ENCODE measurements at places on chromosomes 2 and 18.

DNA sequence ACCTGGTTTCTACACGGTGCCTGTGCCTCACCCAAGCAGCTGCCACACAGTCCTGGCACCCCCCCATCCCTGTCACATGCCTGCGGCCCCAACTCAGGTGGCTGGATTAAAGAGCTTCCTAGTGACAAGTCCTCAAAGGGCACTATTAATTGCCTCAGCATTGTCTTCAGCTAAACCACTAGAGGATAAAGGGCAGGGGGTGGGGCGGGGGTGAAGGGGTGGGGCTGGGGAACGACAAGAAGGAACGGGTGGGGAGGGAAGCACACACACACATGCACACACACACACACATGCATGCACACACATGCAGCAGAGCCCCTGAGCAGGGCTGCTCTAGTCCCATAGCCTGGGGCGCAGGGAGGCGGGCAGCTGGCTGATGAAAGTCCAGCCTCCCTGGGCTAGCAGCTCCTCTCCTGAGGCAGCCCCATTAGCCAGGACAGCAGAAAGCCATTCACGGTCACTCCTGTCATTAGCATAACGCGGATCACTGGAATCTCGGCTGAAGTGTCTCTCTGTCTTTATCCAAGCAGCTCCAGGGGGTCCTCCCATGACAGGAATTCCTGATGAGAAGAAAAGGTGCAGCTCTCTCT is 7.4 kb upstream of the TEX261 start:
- no peak for DNase-seq

DNA sequence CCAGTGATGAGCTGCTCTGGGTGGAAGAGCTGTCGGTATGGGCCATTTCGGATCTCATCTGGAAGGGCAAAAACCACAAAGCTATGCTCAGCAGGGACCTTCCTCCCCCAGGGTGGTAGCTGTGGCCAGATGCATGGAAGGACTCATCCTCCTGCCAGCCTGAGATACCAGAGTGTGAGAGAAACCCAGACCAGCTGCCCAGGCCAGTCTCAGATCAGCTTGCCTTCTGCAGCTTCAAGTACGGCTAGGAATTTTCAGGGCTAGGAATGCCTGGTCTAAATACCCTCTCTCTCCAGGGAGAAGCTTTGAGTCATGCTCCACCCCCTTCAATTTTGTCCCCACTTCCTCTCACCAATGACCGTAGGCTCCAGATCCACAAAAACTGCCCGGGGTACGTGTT is 1.4 kb upstream of the TUBA4B start:
- no peak for DNase-seq

- no peak for DNase-seq
These were observed 5.5 kb downstream of the PDE11A start for GRCh38 chr2:178066890-178067669.

- DNase-seq = no peak
These were observed 696 bp downstream of the EMX1 start for GRCh38 chr2:72917877-72918553.

DNA sequence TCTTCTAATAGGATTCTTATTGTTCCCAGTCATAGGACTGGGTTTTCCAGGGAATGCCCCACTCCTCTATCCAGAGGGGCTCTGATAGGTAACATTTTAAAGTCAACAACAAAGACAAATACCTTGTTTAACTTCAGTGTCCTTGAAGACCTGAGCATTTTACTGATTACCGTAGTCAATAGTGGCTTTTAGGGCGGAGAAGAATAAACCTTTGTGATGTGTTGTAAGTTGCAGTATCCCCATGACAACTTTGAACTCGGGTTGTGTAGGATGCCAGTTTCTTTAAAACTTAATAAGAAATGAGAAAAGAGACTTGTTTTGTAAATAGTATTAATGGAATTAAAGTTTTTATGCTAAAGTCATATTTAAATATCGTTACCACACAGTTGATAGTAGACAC is 6.0 kb downstream of the GATA6 start:
- DNase-seq = no peak

DNA sequence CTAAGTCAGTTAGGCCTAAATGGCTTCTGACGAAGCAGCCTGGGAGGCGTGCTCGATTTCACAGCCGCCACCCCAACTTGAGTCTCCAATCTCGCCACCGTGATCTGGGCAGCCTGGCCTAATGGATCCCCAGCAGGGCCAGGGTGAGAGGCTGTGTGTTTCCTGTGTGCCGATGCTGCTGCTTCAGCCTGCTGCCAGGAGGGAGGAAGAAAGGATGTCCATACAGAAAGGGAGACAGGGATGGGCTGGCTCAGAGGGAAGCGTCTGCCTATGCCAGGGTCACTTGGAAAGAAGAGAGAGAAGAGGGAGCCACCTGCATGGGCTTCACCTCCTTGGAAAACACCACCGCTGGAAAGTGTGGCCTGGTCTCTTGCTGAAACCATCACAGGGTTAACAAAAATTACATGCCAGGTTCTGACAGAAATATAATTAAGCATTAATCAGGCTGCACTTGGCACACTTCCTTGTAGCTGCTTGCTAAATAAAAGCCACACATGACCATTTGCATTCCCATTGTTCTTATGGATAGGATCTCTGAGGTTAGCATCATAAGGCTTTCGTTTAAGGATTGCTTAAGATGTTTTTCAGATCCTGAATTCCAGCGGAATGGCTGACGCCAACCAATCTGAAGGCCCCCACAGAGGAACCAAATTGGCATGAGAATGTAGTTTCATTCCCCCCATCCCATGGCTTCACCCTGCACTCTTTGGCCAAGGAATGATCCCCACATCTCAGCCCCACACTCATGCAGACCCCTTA is 108.8 kb upstream of the SLC1A4 start:
- no peak for DNase-seq

DNA sequence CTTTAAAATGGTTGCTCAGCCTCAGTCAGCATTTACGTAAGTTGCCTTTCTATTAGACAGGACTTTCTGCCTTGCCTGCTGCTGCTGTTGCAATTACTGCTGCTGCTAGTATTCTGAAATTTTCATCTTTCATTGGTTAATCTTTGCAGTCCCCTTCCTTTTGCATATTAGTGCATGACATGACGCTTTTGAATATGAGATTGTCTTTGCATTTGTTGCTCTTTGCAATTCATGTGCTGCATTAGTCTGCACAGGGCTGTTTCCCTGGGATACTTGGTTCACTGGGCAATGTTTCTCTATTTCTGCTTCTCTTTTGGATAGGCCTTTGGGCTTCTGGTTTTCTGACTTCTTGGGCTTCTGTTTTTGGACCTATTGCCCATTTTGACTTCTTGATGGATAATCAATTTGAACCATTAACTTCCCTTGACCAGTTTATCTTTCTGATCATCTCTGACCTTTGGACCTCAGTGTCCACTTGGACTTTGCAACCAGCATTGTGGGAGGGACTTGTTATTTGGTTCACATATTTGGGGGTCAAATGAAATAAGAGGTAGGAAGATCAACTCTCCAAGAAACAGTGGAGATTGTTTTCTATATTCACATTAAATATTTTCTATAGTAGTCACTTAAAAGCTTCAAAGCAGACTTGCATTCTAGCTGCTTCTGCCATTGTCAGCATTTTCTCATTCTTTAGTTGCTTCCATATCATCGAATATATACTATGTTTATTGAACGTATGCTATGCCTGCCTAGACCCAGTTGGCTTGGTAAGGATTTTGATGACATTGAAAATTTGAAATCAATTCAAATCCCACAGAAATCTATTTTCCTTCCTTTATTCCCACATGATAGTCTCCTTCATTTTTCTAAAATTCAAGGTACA is 12.5 kb upstream of the BUB1 start:
- DNase-seq = no peak

DNA sequence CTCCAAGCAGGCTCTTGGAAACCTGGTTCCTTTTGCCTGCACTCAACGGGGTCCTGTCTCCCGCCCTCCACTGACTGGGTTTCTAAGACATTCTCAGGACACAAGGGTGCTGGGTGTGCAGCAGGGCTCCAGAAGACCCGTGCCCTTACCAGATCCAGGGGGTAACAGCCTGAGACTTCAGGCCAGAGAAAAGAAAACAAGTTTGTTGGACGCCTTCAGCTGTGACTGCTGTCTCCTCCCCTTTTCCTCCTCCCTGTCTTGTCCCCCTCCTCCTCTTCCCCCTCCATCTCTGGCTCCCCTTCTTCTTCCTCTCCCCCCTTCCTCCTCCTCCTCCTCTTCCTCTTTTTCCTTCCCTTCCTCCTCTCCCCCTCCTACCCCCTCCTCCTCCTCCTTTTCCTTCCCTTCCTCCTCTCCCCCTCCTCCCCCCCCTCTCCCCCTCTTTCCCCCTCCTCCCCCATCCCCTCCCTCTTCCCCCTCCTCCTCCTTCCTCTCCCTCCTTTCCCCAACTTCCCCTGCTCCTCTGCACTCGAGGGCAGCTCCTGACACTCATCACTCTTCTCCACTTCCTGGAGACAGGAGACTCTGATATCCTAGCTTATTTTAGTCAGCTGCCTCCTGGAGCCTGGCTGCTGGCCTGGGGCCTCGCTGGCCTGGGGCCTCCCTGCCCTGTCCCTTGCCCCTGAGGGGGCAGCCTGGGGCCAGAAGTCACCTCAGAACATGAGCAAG is 12.4 kb downstream of the ADRA2B start:
- no peak for DNase-seq

DNA sequence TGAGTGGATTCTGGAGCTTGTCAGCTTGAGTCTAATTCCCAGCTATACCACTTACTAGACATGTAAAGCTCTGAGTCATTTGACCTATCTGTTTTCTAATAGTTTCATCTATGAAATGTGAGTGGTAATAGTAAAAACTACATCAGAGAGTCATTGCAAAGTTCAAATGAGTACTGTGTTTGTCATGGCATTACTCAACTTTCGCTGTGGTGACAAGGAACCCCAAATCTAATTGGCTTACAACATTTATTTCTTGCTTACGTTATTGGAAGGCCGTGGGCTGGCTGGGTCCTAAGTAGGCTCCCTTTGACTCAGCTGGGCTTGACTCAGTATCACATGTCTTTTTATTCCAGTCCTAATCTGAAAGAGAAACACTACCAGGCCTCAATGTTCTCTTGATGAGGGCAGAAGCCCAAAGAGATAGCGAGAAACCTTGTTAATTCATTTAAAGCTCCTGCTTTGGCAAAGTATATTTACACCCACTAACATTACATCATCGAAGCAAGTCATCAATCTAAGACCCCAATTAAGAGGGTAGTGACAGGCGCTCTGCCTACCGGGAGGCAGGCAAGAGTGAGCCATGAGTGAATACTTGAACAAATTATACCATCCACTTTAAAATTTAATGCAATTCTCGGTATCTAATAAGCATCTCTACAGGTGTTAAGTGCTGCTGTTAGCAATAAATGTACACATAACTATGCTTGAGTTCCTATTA is 431.8 kb upstream of the SPHKAP start:
- no peak for DNase-seq

GRCh38 chr2:23692851-23693605 is 233.9 kb downstream of the ATAD2B start:
- DNase-seq = no peak

DNA sequence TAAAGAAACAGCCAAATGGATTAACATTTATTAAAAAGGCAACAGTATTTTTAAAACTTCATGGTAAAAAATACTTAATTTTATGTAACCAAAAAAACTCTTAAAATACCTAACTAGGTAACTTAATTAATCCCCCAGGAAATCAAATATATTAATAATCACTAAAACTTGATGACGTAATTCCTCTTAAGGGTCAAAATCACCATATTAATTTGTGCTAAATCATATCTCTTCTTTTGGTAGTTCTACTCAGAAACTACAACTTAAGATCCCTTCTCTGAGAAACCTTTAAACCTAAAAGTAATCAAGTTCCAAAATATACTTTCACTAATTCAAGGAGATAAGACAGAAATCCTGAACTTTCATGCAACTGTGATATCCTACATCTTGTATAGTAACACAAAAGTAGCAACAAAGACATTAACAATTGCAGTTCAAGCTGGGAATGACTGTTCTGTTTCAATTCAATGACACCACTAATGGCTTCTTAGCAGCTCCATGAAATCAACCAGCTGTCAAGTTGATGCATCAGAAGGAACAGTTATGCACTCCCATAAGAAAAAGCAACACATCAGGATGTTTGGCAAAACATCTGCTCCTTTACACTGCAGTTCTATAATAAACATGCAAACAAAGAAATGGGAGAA is 4.0 kb downstream of the BAZ2B start:
- no peak for DNase-seq

GRCh38 chr2:70686577-70687460 is 81.2 kb downstream of the ADD2 start:
- no peak for DNase-seq

- no peak for DNase-seq
These were observed 60.5 kb upstream of the ZNG1B start for GRCh38 chr2:113376913-113377445.

Measured in activated CD4-positive, CD25-positive, alpha-beta regulatory T cell (primary cell).